ENCODE measurements at places on chromosomes 13 and 19. TPM values are rescaled to one million over a fixed set of nuclear protein-coding genes. Genes with fewer than 3 reads are reported as not detected.

Gene KLK6
- not detected for total RNA-seq

- no peaks in the 10 kb centered on the region for H3K27me3 ChIP-seq
- no peaks in the 10 kb centered on the region for H3K4me1 ChIP-seq
- DNase-seq = no peak
- no peaks in the 10 kb centered on the region for H3K36me3 ChIP-seq
- no peak overlapping the region for H3K4me3 ChIP-seq
- no peak overlapping the region for H3K27ac ChIP-seq
Measured at GRCh38 chr13:50292081-50292480, 276.8 kb downstream of the KCNRG start.

DNA sequence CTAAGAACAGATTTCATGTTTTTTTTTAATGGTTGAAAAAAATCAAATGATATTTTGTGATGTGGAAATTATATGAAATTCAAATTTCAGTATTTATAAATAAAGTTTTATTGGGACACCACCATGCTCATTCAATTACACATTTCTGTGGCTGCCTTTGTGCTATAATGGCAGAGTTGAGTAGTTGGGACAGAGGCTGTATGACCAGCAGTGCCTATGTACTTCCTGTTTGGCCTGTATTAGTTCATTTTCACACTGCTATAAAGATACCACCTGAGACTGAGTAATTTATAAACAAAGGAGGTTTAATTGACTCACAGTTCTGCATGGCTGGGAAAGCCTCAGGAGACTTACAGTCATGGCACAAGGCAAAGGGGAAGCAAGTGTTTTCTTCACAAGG is 33.6 kb downstream of the AKAP11 start:
- no peaks in the 10 kb centered on the region for H3K4me1 ChIP-seq
- no peak overlapping the region for H3K27ac ChIP-seq
- no peaks in the 10 kb centered on the region for H3K27me3 ChIP-seq
- H3K36me3 ChIP-seq = peaks cover 8% of the 10 kb centered on the region
- no peak for DNase-seq

GRCh38 chr19:14166999-14167575 is 30.7 kb upstream of the ASF1B start:
- DNase-seq = no peak
- H3K4me3 ChIP-seq = no peak overlapping the region
- H3K27ac ChIP-seq = no peak overlapping the region

DNA sequence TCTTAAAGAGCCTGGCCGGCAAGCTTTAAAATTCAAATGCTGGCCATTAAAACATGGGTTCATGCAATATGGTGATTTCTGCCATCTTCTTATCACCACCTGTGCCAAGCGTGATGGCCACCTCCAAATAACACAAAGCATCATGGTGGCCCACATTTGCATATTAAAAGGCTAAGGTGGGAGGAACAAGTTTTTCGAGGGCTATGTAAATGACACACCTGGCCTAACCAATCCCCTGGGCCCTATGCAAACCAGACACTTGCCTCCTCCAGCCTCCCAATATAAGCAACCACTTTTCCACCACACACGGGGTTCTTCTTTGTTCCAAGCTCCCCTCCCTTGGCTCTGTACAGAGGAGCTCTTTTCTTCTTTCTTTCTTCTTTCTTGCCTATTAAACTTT is 14.4 kb downstream of the LILRB4 start:
- no peaks in the 10 kb centered on the region for H3K36me3 ChIP-seq
- H3K27ac ChIP-seq = no peak overlapping the region
- no peak for DNase-seq
- no peak overlapping the region for H3K4me3 ChIP-seq

Gene ZNF714
- total RNA-seq = 10.9 TPM

DNA sequence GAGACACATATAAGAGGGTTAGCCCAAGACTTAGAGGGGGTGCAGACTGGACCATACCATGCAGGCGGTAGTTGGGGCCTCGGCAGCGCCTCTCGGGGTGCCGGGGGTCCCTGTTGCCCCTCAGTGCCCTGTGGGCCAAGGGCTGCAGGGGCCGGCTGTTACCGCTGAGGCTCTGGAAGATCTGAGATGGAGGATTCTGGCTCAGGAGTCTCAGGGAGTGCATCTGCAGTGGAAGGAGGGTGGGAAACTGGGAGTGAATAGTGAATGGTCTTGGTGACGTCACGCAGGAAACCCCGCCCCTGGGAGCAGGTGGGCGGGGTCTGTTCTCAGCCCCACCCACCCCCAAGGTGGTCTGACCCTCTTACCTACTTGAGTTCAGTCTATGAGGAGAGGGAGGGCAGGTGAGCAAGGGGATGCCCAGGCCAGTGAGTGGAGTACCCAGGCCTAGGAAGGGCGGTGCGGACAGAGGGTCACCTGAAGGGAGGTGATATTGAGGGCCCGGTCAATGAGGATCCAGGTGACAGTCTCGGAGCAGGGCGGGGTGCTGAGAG is 1.7 kb upstream of the DBP start:
- H3K27ac ChIP-seq = peak overlapping the region; percentile 93
- no peak overlapping the region for H3K4me3 ChIP-seq
- no peaks in the 10 kb centered on the region for H3K36me3 ChIP-seq
- peak; percentile 41 for DNase-seq

DNA sequence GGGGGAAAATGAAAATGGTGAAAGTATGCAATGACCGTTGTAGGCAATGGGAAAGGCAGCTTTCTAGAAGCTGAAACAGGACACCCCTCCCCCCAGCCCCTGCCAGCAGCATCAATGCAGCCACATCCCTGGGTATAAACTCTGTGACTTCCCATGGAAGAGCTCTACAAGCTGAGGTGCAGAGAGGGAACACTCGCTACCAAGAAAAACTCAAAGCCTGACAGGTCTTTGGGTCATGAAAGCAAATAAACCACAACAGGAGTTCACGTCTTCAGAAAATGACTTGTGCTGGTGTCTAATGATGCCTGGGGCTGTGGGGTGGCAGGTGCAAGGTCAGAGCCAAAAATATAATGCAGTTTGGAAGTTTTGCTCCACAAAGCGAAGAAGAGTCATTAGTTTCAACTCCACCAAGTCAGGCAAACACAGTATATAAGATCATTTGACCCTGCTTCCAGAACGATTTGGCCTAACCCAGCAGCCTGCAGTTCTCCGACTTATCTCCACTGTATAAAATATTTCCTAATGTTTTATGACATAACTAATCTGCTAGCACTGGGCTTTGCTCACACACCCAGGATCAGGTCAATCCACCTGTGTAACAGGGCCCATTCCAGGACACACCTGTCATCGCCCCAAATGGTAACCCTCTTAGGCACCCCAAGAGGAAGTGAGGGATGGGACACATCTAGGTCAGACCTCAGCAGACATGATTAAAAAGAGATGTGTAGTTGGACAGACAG is 102.1 kb downstream of the IRS2 start:
- H3K4me1 ChIP-seq = no peaks in the 10 kb centered on the region
- no peak overlapping the region for H3K4me3 ChIP-seq
- H3K27ac ChIP-seq = peak overlapping the region; percentile 90
- no peaks in the 10 kb centered on the region for H3K36me3 ChIP-seq
- H3K27me3 ChIP-seq = no peaks in the 10 kb centered on the region

Gene SPTBN4
- total RNA-seq = 0.74 TPM

DNA sequence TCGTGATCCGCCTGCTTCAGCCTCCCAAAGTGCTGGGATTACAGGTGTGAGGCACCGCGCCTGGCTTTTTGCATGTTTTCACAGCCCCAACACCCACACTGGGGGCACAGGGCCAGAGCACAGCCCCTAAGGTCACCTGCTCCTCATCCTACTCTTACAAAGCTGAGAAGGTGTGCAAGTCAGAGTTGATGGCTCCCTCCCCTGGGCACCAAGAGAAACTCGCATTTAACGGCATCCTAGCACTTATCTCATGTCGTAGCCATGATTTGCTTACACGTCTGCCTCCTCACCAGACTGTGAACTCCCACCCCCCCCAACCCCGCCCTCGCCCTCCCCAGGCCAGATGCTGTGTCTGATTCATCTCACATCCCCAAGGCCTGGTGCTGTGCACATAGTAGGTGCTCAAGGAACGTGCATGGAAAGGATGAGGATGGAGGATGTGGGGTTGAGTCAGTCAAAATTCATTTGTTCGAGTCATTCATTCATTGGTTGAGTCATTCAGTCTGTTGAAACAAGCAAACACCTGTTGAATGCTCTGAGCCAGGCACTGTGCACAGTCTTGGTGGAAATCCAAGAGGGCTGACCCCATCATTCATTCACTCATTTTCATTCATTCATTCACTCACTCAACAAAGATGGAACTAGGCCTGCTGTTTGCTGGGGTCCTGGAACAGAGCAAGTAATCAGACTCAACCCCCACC is 11.3 kb downstream of the SHANK1 start:
- no peaks in the 10 kb centered on the region for H3K4me1 ChIP-seq

DNA sequence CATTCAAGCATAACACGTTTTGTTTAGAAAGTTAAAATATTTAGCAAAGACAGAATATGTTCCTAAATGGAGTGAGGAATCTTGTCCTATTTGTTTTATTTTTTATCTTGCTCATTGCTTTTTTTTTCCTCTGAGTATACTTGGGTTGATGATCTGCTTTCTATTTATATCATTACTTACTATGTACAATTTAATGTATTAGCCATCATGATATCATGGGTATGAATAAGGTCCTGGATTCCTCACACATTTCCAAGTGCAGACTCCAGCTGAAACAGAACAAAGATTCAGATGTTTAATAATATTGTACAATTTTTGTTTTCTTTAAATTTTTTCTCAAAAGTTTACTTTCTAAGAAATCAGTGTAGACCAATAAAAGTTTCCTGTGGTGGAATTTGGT is 388.2 kb downstream of the GPC6 start:
- H3K36me3 ChIP-seq = no peaks in the 10 kb centered on the region
- no peak overlapping the region for H3K27ac ChIP-seq
- DNase-seq = no peak
- H3K4me3 ChIP-seq = no peak overlapping the region

DNA sequence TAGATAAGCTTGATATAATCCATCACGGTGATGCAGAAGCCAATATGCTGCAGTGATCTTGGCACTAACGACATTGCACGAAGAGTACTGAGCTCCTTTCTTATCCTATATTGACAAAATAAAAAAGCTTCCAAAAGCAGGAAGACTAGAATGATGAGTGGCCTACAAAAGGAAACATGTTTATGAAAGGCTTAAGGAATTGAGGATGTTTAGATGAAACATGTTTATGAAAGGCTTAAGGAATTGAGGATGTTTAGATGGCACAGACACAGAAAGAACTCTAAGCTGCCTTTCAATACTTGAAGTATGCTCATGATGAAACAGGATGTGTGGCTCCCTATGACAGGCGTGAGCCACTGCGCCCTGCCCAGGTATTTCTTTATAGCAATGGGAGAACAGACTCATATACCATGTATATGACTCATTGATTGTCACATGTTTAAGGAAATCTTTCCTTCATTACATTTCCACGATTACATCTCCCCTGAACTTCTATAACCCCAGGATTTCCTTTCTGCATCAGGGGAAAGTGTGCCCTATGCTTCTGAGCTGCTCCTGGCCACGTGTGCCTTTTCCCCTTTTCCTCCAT is 690.8 kb upstream of the ARGLU1 start:
- no peak overlapping the region for H3K27ac ChIP-seq
- no peaks in the 10 kb centered on the region for H3K36me3 ChIP-seq
- no peak overlapping the region for H3K4me3 ChIP-seq
- no peak for DNase-seq
- H3K4me1 ChIP-seq = no peaks in the 10 kb centered on the region

DNA sequence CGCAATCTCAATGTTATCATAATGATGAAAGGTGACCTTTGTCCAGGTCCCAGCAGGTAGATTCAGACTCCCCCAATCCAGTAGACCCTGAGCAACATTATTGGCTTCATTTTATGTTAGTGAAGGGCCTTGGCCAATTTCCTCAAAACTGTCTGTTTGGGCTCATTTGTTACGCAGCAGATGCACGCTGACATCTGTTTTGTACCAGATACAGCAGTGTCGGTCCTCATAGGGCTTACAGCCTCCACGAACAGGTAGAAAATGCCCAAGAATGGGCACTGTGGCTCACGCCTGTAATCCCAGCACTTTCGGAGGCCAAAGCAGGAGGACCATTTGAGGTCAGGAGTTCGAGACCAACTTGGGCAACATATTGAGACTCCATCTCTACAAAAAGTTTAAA is 13.1 kb upstream of the NMRK2 start:
- H3K36me3 ChIP-seq = no peaks in the 10 kb centered on the region
- H3K27me3 ChIP-seq = no peaks in the 10 kb centered on the region
- no peak overlapping the region for H3K27ac ChIP-seq
- H3K4me1 ChIP-seq = no peaks in the 10 kb centered on the region
- no peak for DNase-seq

- DNase-seq = no peak
- H3K4me1 ChIP-seq = no peaks in the 10 kb centered on the region
- no peak overlapping the region for H3K4me3 ChIP-seq
- H3K36me3 ChIP-seq = no peaks in the 10 kb centered on the region
- H3K27me3 ChIP-seq = no peaks in the 10 kb centered on the region
- H3K27ac ChIP-seq = no peak overlapping the region
Measured at GRCh38 chr19:21439201-21439751, 42.3 kb downstream of the ZNF493 start.

DNA sequence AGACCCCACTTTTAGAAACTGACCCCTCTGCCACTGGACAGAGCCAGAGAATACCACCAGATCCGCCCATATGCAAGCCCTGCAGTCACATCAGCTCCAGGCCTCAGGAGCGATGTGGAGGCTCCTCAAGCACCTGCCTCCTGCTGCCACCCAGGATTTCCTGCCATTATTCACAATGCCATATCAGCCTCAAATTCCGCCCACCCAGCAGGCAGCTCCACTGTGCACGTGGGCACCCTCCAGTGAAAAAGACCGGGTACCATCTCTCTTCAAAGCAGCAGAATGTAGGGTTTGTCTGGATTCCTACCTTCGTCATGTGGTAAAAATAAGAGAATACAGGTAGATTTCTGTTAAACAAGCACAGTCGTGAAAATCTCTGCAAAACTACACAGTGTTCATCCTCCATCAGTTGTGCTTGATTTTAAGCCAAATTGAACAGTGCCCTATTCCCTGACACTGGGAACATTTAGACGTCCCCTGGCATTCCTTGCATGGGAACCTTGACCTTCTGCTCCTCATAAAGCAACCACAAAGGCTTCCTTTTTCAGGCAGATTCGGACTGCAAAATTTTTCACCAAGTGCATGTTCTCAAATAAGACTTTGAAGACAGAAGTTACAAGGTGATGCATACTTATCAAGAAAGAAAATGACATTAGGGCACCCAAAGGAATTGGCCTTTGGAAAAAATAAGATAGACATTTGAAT is 56.4 kb downstream of the FAM124A start:
- no peak overlapping the region for H3K27ac ChIP-seq
- H3K36me3 ChIP-seq = no peaks in the 10 kb centered on the region
- no peaks in the 10 kb centered on the region for H3K27me3 ChIP-seq
- no peaks in the 10 kb centered on the region for H3K4me1 ChIP-seq
- DNase-seq = no peak
- H3K4me3 ChIP-seq = no peak overlapping the region

DNA sequence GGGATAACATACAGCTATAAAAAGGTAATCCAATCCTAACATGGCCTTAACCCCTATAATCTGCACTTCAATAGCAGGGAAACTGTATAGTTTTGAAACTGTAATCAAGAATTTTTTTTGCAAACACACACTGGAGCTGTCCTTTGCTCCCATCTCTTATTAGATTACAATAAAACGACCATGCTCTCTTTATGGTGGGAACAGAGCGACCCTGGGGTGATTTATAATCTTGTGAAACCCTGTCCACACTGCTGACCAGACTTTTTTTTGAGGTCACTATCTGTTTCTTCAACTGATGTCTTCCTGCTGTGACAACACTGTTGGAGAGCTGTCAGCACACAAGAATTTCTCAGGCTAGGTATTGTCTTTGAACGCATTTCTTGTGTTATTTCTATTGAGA is 35.3 kb downstream of the DACH1 start:
- no peaks in the 10 kb centered on the region for H3K4me1 ChIP-seq
- DNase-seq = no peak
- H3K27me3 ChIP-seq = no peaks in the 10 kb centered on the region
- H3K27ac ChIP-seq = no peak overlapping the region
- no peak overlapping the region for H3K4me3 ChIP-seq

Data from colonic mucosa (tissue), 4 donors.